ENCODE measurements at places on chromosomes 1 and 21.

DNA sequence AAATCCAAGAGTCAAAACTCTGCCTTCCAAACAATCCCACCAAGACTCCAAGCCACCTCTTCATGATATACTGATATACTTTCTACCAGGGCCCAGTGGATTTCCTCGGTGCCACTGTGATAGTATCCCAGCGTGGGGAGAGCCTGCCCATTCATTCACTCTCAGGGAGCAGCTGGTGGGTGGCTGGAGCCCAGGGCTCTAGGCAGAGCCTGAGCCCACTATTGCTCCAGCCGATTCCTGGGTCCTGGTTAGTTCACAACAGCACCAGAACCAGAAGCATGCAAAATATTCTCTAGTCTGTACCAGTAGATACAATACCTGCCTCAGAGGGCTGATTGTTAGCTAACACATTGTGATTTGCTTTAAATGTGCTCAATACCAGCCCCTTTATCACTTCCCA lies 831 bp downstream of the CSRP1 start:
- DNase-seq: no peak

DNA sequence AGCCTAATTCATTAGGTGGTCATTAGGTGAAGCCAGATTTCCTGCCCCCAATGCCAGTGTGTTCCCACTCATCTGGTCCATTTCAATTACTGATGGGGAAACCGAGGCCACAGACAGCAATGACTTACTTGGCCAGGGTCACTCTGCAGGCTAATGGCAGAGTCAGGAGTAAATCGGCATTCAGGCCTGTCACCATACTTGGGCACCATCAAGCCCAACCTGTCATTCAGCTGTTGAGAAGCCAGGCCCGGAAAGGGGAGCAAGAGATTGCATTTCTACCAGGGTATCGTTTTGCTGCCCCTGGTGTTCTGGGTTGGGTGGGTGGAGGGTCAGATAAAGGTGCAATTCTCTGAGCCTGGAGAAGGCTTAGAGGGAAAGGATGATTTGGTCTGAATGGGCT lies 8.0 kb upstream of the TMEM61 start:
- DNase-seq: no peak

DNA sequence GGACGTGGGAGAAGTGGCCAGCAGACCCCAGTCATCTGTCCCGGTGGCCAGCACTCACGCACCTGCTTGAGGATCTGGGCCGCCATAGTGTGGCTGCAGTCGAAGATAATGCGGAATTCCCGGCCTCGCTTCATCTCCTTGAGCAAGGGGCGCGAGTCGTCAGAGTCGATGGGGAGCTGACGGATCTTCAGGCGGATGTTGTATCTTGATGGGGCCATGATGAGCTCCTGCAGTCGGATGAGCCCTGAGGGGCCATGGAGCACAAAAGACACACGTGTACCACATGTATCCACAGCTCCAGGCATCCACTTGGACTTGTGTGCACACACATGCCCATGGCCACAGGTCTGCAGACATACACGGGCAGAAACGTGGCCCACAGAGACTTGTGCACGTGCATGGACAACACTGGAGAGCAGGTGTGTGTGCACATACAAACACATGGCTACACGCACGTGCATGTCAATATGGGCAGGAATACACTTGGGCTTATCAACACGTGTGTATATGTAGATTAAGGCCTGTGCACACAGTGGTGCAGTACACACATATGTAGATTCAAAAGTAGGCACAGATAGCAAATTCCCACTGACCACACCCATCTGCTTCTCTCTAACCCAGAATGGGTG lies 162.1 kb downstream of the GRIK3 start:
- no peak for DNase-seq

- DNase-seq: no peak
Measured at GRCh38 chr1:10873189-10873588, 76.7 kb upstream of the CASZ1 start.

DNA sequence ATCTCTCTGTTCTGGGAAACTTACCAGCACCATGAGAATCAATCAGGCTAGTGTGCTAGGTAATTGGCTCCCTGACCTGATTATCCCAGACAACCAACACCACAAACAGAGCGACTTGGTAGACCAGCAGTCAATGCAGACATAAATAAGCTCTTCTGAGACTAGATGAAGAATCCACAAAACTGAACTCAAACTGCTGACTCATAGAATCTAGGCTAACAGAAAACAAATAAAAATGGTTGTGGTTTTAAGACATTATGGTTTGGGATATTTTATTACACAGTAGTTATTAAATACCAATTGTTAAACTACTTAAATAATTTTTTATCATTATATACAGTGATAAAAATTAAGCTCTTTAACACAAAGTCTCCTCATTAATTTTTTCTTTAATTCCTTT lies 535.7 kb downstream of the COL11A1 start:
- DNase-seq: no peak

GRCh38 chr1:226631229-226632000 lies 82.9 kb downstream of the STUM start:
- DNase-seq: peak; percentile 1

- DNase-seq: peak; percentile 72
Measured at GRCh38 chr1:223189903-223190724, 47.1 kb upstream of the TLR5 start.

DNA sequence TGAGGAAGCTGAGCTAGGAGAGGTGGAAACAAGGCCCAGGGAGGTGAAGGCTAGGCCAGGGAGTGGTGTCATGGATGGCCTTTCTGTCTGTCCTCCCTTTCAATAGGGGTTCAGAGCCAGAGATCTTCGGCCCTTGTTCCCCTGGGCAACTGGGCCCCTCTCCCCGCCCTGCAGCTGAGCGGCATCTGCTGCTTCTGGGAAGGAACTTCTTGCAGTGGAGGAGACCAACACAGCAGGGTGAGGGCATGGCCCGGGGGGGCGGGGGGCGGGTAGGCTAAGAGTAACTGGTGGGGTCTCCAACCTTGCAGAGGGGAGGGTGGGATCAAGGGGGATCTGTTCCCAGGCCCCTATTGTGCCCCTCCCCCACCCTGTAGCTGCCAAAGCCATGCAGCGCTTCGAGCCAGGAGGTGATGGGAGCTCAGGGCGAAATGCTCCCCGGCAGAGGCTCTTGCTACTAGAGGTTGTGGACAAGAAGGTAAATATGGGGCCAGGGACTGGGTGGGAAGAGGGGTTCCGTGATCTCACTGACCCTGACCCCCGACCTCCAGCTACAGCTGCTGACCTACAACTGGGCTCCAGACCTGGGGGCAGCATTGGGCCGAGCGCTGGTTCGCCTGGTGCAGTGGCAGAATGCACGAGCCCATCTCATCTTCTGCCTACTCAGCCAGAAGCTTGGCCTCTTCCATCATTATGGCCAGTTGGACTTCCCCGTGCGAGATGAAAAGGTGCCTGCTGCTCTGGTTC lies 11.7 kb downstream of the HYI start:
- no peak for DNase-seq

DNA sequence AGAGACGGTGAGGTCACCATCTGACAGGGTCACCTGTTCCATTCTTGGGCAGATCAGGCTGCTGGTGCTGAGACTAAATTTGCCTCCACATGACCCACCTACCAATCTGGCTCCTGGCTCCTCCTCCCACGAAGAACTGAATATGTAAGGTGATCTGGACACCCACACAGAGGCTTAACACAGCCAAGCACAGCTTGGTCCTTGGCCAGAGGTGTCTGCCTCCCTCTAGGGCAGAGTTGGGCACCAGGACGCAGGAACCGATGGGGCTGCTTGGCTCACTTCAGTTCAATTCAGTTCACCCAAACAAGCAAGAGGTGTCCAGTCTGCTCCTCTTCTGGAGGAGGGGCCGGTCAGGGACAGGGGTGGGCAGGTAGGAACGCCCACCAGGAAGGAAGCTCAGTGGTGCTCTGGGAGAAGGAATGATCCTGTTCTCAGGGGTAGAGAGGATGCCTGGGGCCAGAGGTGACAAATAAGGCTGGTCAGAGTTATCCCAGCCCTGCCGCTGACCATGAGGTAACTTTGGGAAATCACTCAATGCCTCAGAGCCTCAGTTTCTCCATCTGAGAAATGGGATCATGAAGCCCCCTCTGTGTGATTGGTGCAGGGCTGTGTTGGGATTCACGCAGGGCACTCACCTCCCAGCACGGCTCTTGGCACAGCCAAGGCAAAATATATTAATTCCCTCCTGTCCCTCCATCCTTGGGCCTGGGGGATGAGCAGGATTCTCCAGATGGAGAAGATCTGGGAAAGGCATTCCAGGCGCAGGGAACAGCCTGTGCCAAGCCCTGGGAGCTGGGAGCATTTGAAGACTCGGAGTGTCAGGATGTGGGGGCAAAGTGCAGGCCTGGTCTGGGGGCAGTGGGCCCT lies 284.5 kb downstream of the PTPRU start:
- DNase-seq: no peak

DNA sequence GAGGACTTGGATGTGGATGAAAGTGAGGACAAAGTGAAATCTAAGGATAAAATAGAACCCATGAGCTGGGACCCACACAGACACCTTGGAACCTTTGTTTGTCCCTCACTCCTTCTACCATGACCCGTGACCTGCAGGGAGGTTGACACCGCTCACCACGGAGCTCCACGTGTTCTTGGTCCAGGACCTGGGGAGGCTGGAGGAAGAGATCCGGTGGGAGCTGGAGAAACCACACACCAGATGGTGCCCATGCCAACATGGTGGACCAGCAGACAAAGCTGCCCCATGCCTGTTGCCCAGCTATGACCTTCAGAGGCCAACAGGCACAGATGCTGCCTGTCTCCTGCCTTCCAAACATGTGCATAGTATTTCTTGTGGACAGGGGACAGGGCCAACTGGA lies 721.9 kb downstream of the PTPRU start:
- DNase-seq: no peak

DNA sequence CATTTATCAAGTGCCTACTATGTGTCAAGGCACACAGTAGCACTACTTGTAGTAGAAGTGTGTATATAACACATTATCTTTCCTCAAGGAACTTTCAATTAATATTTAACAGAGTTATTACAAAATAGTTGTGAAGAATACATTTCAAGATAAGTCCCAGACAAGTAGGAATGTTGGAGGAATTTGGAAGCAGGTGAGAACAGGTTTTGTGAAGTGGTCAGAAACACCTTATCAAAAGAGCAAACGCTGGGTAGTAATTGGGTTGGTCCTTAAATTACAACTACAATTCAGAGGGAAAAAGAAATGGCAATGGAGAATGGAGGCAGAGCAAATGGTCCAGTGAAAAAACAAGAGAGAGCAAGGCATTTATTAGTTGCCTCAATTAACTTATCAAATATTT lies 218.8 kb downstream of the ADGRL2 start:
- DNase-seq: no peak

- DNase-seq: peak; percentile 66
Measured at GRCh38 chr1:244918421-244919319, 54.3 kb upstream of the HNRNPU start.

DNA sequence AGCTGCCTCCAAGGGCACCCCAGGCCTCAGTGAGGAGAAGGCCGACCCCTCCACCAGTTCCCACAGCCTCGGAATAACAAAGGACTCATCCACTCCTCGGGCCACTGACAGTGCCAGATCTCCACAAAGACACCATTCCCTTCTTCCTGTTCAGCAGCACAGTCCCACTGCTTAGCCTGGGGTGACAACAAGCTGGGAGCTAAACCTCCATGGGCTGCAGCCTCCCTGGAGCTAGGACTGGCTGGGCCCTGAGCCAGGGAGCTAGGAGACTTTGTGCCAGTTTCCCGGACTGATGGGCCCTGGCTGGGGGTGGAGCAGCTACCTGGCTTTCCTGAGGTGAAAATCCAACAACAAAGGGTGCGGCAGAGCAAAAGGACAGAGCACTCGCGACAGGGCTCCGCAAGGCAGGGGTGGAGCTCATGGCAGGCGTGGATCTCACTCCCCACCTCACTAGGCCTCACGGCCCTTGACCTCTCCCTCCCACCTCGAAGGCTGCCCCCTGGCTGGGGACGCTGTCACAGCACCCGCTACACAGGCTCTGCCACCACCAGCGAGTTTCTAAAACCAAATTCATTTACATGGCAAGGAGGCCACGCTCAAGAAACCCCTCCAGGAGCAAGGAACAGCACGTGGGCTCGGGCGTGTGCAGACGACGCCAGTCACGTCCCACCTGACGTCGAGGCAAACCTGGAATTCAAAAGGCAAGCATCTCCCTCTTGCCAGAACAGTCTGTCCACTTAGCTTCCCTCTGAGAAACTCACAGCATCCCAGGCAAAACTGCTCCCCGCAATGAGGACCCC lies 13.8 kb downstream of the SLC35E2B start:
- no peak for DNase-seq

DNA sequence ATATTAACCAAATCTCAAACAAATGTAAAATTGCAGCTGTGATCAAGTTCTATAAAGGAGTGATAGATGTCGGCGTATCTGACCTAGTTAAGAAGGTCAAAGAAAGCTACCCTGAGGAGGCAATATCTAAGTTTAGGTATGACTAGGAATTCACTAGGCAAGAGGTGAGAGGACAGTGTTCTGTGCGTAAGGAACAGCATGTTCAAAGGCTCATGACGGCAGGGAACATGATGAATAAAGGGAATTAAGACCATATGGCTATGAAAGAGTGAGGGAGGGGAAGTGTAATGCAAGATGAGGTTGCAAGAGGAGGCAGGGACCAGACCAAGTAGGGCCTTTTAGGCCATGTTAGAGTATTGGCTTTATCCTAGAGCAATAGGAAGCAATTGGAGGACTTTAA lies 8.6 kb downstream of the LIX1L start:
- no peak for DNase-seq

DNA sequence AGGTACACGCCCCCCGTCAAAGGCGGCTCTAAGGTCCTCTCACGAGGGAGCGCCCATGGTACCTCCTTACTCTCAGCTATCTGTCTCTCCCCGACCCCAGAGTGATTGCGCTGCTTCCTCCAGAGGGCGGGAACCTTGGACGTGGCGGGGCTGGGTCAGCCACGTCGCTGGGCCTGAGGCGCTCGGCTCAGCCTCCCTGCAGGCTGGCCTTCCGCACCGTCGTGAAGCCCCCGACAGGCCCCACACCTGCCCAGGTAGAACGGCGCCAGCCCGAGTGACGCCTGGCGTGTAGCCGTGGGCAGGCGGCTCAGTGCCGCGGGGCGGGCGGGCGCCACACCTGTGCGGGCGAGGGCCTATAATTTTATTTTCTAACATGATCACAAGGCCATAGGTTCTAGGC lies 122.2 kb upstream of the BEND5 start:
- DNase-seq: no peak

DNA sequence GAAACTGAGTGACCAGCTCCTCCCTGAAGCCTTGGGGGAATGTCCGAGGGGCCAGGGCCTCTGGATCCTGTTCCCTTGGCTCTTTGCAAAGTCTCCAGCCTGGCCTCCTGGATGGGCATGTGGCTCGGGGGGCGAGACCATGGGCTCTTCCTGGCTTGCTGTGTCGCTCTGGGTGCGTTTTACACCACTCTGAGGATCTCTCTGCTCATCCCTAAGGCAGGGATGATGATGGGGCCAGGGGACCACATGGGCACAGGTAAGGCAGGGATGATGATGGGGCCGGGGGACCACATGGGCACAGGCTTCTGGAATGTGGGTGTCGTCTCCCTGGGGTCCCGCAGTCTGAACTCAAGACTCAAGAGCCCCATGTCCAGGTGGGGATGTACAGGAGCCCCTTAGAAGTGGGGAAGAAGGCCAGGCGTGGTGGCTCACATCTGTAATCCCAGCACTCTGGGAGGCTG lies 17.7 kb downstream of the TP73 start:
- DNase-seq: no peak
